Ureter (tissue), 1 donor: ENCODE measurements at places on chromosomes 12 and 14. TPM values are rescaled to one million over a fixed set of nuclear protein-coding genes. Genes with fewer than 3 reads are reported as not detected.

C12orf56 gene
- total RNA-seq: not detected

SLC6A15 gene
- total RNA-seq: 0.31 TPM

KRT75 gene
- not detected for total RNA-seq

TSHR gene
- total RNA-seq: not detected

PAPLN gene
- total RNA-seq: 6.7 TPM

ULK1 gene
- 31.8 TPM for total RNA-seq

RASAL1 gene
- total RNA-seq: 1.6 TPM

RD3L gene
- not detected for total RNA-seq

KIF21A gene
- total RNA-seq: 27.7 TPM

HOXC12 gene
- not detected for total RNA-seq

PTPRQ gene
- total RNA-seq: 0.68 TPM

TSPAN19 gene
- not detected for total RNA-seq

CACNA1C gene
- total RNA-seq: 30.1 TPM

CPNE6 gene
- 1.5 TPM for total RNA-seq

KRT73 gene
- total RNA-seq: not detected

ANKRD33 gene
- not detected for total RNA-seq

CLEC12A gene
- 2.3 TPM for total RNA-seq

KLRK1 gene
- total RNA-seq: 7.6 TPM

GPR68 gene
- 3.0 TPM for total RNA-seq

RNASE9 gene
- total RNA-seq: not detected

FOXG1 gene
- not detected for total RNA-seq

CATSPERB gene
- total RNA-seq: 7.3 TPM

CACNA2D4 gene
- 3.4 TPM for total RNA-seq

GALNT4 gene
- 11.7 TPM for total RNA-seq

KRT8 gene
- 815 TPM for total RNA-seq

AQP2 gene
- 0.70 TPM for total RNA-seq

ZBTB39 gene
- total RNA-seq: 7.5 TPM

SLC25A21 gene
- total RNA-seq: 2.2 TPM

ADAM21 gene
- not detected for total RNA-seq
